Type B pancreatic cell (in vitro differentiated cells): ENCODE measurements at places on chromosomes 7 and 10.

DNA sequence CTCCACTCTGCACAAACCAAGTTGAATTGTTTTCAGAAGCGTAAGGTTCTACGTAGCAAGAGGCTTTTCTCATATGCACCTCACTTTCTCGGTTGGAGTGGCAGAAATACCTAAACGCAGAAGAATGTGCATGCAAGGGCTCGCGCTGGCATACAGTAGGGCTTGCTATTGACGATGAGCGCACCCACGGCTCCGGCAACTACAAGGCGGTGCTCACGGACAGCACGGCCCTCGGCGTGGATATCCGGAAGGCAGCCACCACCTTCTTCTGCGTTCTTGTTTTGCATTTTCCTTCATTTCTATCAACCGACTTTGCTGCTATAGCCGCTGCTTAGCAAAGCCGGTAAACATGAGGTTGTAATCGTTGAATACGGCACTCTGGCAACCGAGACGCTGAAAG, 51.1 kb upstream of the UBE3C start:
- no peaks in the 10 kb centered on the region for H3K36me3 ChIP-seq
- no peak overlapping the region for H3K27ac ChIP-seq
- no peak overlapping the region for H3K4me3 ChIP-seq
- peaks cover 15% of the 10 kb centered on the region for H3K27me3 ChIP-seq
- H3K4me1 ChIP-seq = peaks cover 5% of the 10 kb centered on the region

- DNase-seq = no peak
- peaks cover 18% of the 10 kb centered on the region for H3K36me3 ChIP-seq
- H3K27me3 ChIP-seq = no peaks in the 10 kb centered on the region
- H3K27ac ChIP-seq = no peak overlapping the region
Observed at GRCh38 chr7:92613214-92613613, 23.0 kb upstream of the FAM133B start.

DNA sequence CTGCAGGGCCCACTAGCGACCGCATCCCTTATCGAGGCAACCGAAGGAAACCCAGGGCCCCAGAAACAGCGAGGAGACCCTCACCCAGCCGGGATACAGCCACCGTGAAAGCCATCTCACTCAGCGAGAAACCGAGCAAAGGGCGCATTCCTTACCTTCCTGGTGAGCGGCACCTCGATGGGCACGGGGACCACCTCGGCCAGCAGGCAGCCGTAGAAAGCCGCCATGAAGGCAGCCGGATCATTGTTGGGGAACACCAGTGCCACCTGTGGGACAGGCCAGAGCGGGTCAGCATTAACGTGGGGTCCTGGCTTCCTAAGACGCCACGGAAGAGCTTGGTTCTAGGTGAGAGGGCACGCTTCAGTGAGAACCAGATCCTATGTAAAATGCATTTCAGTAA, 263.7 kb downstream of the ZMYND11 start:
- H3K4me3 ChIP-seq = no peak overlapping the region
- no peaks in the 10 kb centered on the region for H3K27me3 ChIP-seq
- H3K27ac ChIP-seq = peak overlapping the region; percentile 32
- H3K4me1 ChIP-seq = peaks cover 4% of the 10 kb centered on the region
- peaks cover 18% of the 10 kb centered on the region for H3K36me3 ChIP-seq

GRCh38 chr7:118158766-118159165, 25.2 kb upstream of the LSM8 start:
- no peaks in the 10 kb centered on the region for H3K27me3 ChIP-seq
- no peak overlapping the region for H3K27ac ChIP-seq
- no peak for DNase-seq
- no peaks in the 10 kb centered on the region for H3K36me3 ChIP-seq
- H3K4me1 ChIP-seq = no peaks in the 10 kb centered on the region

GRCh38 chr10:101968286-101968939, 87.6 kb downstream of the ARMH3 start:
- no peak for DNase-seq
- no peak overlapping the region for H3K4me3 ChIP-seq
- peaks cover 21% of the 10 kb centered on the region for H3K36me3 ChIP-seq
- H3K27me3 ChIP-seq = no peaks in the 10 kb centered on the region

GRCh38 chr10:63720072-63720537, 198.9 kb downstream of the REEP3 start:
- no peaks in the 10 kb centered on the region for H3K36me3 ChIP-seq
- peaks cover 8% of the 10 kb centered on the region for H3K27me3 ChIP-seq
- peaks cover 25% of the 10 kb centered on the region for H3K4me1 ChIP-seq
- no peak for DNase-seq
- no peak overlapping the region for H3K4me3 ChIP-seq
